Pulmonary artery endothelial cell (primary cell): ENCODE measurements at places on chromosomes 5 and 9. TPM values are rescaled to one million over a fixed set of nuclear protein-coding genes. Genes with fewer than 3 reads are reported as not detected.

The PDLIM4 gene
- 73.2 and 77.6 TPM in 2 replicates for total RNA-seq

The EIF4EBP3 gene
- 1.4 and 1.8 TPM in 2 replicates for total RNA-seq

DNA sequence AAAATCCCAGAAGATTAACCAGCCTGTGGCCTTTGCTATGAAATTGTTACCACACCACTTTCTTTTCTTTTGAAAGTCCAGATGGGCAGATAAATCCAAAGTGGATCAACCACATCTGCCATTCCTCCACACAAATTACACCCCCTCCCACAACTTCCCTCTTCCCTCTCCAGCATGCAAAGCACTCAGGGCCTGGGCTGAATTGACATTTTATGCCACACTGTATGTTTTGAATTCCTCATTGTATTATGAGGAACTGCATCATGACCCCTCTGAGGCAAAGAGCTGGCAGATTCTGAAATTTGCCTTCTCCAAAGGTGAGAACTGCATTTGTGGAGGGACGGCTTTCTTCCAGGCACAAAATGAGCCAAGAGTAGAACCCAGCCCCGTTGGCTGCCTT lies 589.2 kb upstream of the KLF4 start:
- no peak for DNase-seq

DNA sequence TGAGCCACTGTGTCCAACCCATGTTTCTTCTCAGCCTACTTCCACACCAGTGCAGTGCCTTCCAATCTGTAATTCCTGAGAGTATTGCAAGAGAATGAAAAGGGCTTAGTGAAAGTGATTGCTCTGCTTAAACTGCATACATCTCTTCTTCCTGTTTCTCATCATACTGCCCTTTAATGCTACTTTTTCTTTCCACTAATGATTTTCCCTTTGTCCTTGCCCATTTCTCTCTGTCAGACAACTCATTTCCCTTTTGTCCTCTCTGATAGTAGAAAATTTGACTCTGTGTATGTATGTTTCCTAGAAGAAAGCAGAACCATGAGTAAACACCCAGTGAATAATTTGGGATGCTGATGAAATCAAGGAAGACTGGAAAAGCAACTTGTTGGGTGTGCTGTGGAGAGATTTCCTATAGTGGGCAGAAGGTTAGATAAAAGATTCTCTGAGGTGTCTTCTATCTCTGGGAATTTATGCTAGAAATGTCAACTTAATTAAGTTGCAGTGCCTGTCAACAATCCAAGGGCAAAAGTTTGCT lies 102.2 kb upstream of the CHD1 start:
- DNase-seq, result no peak

DNA sequence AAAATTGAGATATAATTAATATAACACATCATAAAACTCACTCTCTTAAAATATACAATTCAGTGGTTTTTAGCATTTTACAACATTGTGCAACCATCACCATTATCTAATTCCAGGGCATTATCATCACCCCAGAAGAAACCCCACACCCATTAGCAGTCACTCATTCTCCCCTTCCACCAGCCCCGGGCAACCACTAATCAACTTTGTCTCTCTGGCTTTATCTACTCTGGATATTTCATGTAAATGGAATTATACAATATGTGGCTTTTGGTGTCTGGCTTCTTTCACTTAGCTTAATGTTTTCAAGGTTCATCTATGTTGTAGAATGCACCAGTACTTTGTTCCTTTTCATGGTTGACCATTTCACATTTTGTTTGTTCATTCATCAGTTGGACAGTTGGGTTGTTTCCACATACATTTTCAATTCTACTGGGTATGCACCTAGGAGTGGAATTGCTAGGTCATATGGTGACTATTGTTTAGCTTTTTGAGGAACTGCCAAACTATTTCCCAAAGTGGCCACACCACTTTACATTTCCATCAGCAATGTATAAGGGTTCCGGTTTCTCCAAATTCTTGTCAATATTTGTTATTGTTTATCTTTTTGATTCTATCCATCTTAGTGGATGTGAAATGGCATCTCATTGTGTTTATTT lies 62.4 kb downstream of the MARCHF3 start:
- DNase-seq, result no peak

GRCh38 chr9:29203244-29203930 lies 1630.1 kb upstream of the C9orf72 start:
- no peak for DNase-seq

- DNase-seq, result no peak
Observed at GRCh38 chr5:109921735-109922380, 232.1 kb downstream of the MAN2A1 start.

DNA sequence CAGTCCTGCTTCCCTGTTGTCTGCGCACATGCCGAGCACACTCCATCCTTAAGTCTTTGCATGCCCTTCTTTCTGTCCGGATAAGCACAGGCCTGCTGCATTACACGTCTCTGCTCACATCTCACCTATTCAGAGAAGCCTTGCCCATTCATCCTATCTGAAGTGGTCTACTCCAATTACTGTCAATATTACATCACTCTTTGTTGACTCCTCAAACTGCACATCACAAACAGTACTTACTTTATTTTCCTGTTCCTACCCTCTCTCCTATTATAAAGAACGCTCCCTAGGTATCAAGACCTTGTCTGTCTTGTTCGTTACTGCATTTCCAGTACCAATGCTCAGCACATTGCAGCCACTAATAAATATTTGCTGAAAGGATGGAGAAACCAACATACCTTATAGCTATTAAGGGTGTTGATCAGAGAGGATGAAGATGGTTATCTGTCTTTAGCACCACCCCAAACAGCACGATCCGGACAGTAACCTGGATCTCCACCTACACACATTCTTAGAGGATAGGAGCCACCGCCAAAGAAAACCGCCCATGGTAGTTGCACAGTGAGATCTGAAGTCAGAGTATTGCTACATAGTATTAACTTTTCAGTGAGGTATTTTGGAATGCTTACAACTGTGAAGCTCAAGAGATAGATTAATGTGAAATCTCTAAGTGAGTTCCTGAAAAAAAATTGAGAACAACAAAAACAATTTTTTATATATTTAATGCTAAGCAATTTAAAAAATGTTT lies 1.6 kb upstream of the PRRC1 start:
- no peak for DNase-seq
